ENCODE measurements at places on chromosomes 4 and X.

- DNase-seq: no peak
Measured at GRCh38 chr4:52984462-52984881, 122.4 kb downstream of the RASL11B start.

- no peak for DNase-seq
Measured at GRCh38 chr4:165715989-165716388, 157.0 kb upstream of the TLL1 start.

GRCh38 chr4:120007896-120008436 is 58.7 kb downstream of the MAD2L1 start:
- DNase-seq: no peak

DNA sequence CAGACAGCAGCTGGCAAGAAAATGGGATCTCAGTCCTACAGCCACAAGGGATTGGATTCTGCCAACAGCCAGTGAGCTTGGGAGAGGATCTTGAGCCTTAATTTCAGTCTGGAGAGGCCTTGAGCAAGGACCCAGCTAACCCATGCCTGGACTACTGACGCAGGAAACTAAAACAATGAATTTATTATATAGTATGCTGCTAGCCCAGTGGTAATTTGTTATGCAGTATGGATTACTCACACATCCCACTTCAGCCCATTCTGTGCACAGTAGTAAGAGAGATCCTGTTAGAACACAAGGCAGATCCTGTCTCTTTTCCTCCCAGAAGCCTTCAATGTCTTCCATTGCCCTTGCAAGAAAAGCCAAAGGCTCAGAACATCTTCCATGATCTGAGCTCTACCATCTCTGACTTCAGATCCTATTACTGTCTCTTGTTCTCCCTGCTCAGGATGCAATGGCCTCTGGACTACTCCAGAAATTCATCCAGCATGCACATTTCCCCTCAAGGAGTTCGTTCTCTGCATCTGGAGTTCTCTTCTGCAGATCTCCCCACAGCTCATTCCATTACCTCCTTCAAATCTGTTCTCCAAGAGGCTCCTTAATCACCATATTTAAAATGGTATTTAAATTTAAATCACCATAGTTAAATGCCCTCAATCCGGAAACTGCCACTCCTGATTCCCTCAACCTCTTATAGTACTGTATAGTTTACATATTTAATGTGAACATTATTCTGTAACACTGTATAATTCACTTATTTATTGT is 27.6 kb downstream of the SMIM20 start:
- no peak for DNase-seq
